Articular chondrocyte of knee joint (primary cell): ENCODE measurements at places on chromosomes 2 and 18. TPM values are rescaled to one million over a fixed set of nuclear protein-coding genes. Genes with fewer than 3 reads are reported as not detected.

The ZNF396 gene
- total RNA-seq: 3.4 and 4.5 TPM in 2 replicates

The TRIM54 gene
- not detected in 2 replicates for total RNA-seq

The AGBL5 gene
- 21.8 and 23.3 TPM in 2 replicates for total RNA-seq

The GALNT5 gene
- 59.5 and 82.7 TPM in 2 replicates for total RNA-seq

The MYO3B gene
- under 0.01 and 0.13 TPM in 2 replicates for total RNA-seq

The RND3 gene
- total RNA-seq: 497 and 586 TPM in 2 replicates

The COL4A4 gene
- under 0.01 and 0.11 TPM in 2 replicates for total RNA-seq

The TMEM198 gene
- 1.1 and 1.3 TPM in 2 replicates for total RNA-seq

The CSRNP3 gene
- 0.13 and 0.22 TPM in 2 replicates for total RNA-seq

The PLGLB2 gene
- total RNA-seq: 2.6 TPM in 2 replicates

The AGPS gene
- total RNA-seq: 37.5 and 41.0 TPM in 2 replicates

The SLC9A4 gene
- total RNA-seq: not detected in 2 replicates

The CYRIA gene
- total RNA-seq: 25.9 and 27.8 TPM in 2 replicates

The GRP gene
- total RNA-seq: not detected in 2 replicates

The FAM117B gene
- total RNA-seq: 1.9 and 2.7 TPM in 2 replicates

The GPR39 gene
- total RNA-seq: 1.3 and 4.9 TPM in 2 replicates

The AQP4 gene
- total RNA-seq: not detected in 2 replicates

The PARD6G gene
- total RNA-seq: 0.91 and 1.6 TPM in 2 replicates

The TRIM43 gene
- total RNA-seq: not detected in 2 replicates

The DSG2 gene
- 5.4 and 12.5 TPM in 2 replicates for total RNA-seq

The CYS1 gene
- 5.0 and 8.3 TPM in 2 replicates for total RNA-seq

The CFC1 gene
- total RNA-seq: not detected in 2 replicates

The TCF7L1 gene
- total RNA-seq: 6.1 and 6.9 TPM in 2 replicates

The CABYR gene
- total RNA-seq: 4.8 and 4.9 TPM in 2 replicates

The FABP1 gene
- not detected in 2 replicates for total RNA-seq

The PLB1 gene
- total RNA-seq: 3.0 and 4.1 TPM in 2 replicates

The PPP1R1C gene
- total RNA-seq: 2.2 and 3.8 TPM in 2 replicates

The ASAP2 gene
- total RNA-seq: 66.1 and 69.8 TPM in 2 replicates

The SLC35G4 gene
- total RNA-seq: not detected in 2 replicates

The LRATD1 gene
- total RNA-seq: under 0.01 and 0.76 TPM in 2 replicates

The ST8SIA3 gene
- not detected in 2 replicates for total RNA-seq

The ASXL3 gene
- total RNA-seq: not detected in 2 replicates

The NEU2 gene
- not detected in 2 replicates for total RNA-seq

The SCN2A gene
- total RNA-seq: 1.0 and 3.6 TPM in 2 replicates

The CYP27A1 gene
- 54.0 and 59.7 TPM in 2 replicates for total RNA-seq

The DPP4 gene
- 36.2 and 81.0 TPM in 2 replicates for total RNA-seq

The CCDC74B gene
- 3.1 and 5.6 TPM in 2 replicates for total RNA-seq

The TUBA4B gene
- not detected in 2 replicates for total RNA-seq

The CDK15 gene
- total RNA-seq: 0.11 and 0.13 TPM in 2 replicates

The TMEFF2 gene
- total RNA-seq: not detected in 2 replicates

The SRD5A2 gene
- total RNA-seq: not detected in 2 replicates

The LYG2 gene
- total RNA-seq: not detected in 2 replicates

The MAL gene
- total RNA-seq: not detected in 2 replicates

The FEV gene
- total RNA-seq: not detected in 2 replicates

The ATOH8 gene
- total RNA-seq: 67.2 and 125 TPM in 2 replicates

The GKN1 gene
- total RNA-seq: 0.26 TPM in 1 of 2 replicates, not detected in the other

The PDE11A gene
- total RNA-seq: 0.13 and 0.22 TPM in 2 replicates

The TEX44 gene
- total RNA-seq: not detected in 2 replicates
